NCI-H460 (cell line): ENCODE measurements at places on chromosomes 1 and 21.

DNA sequence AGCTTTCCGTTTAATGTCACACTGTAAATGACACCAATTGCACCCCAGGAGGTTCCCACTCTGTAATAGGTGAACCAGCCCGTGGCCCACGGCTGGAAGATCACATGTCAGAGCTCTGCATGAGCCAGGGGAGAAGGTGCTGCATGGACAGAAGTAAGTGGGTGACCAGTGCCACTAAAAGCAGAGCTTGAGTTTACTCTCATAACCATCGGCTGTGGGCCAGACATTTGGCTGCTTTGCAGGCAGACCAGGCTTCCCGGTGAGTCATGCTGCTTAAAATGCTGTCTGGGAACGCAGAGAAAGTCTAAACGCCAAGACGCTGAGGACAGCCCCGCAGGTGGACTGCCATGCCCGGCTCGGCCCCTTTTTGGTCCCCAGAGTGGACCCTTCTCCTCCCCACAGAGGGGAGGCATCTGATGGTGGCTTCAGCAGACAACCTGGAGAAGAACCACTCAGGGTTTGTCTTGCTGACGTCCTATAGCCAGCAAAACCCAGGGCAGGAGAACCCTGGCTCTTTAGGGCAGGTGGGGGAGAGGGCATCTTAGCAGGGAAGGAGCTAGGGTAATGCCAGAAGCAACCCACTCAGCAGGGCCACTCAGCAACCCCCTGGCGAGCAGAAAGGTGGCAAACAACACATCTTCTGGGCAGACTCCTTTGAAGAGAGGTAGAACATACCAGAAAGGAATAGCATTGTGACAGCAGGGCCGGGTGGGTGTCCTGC, 7.3 kb downstream of the KIAA2013 start:
- DNase-seq, result no peak

DNA sequence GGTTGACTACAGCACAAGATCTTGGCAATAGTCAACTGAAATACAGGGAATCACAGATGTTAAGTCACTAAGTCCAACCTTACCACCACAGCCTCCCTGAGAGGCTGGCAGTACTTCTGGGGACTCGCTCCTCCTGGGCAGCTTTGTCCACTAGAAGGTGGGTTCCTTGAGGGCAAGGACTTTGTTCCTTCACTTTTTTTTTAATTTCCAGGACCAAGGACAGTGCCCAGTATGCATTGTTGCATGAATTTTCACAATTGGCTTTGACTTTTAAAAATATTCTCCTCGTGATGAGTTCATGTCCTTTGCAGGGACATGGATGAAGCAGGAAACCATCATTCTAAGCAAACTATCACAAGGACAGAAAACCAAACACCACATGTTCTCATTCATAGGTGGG, 96.7 kb upstream of the IGSF21 start:
- no peak for DNase-seq

DNA sequence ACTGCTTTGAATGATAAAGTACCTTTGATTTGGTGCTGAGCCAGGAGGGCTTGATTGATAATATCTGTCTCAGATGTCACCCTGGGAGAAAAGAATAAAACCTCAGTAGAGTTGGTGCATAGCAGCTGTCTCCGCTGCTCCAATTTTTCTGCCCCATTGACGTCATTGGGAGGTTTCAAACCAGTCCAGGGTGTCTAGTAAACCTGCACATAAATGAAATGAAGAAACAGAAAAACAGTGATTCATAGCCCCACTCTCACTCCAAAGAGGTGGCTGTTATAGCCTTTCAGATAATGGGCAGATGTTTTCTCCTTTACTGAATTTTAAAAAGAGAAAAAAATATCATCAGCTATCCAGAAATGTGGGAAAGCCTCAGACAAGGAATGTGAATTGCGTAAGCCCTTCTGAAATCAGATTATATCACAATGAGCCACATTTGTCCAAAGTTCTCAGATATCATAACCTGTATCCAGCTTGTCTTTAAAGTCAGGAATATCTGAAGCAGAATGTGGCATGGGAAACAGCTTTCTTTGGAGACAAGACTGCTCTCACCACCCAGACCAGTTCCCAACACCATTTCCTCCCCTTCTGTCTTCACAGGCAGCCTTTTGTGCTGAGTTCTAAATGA, 351.3 kb upstream of the SGIP1 start:
- peak; percentile 87 for DNase-seq

GRCh38 chr1:67893126-67893495, 59.8 kb upstream of the GNG12 start:
- no peak for DNase-seq

DNA sequence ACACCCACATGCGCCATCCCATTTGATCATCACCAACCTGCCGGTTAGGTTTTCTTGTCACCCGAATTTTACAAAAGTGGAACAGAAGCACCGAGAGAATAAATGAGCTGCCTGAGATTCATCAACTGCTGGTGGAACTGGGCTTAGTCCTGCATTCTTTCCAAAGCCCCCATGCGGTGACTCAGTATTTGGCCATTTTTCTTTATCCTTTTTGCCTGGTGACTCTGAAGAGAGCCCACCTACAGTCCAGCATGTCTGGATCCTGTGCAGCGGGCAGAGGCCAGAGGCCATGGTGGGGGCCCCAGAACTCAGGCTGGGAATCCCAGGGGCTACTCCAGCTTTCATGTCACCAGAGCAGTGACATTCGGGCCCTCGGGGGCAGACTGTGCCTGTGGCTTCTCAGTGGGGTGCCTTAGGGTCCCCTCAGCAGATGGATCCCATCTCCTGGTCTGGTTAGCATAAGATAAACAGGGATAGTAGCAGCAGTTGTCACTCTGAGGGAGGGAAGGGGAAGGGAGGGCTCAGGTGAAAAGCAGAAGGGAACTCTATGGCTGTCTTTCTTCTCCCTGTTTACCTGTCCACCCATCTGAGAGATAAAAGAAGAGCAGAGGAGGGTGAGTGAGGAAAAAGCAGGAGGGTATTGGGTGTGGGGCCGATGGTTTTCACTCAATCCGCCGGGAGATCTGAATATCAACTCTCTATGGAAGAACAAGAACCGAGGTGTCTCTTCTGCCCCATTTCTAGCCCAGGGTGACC, 63.2 kb downstream of the KIF26B start:
- no peak for DNase-seq

- DNase-seq, result peak; percentile 52
Observed at GRCh38 chr1:107965110-107965991, at the start of gene VAV3. TSS of gene VAV3 (minus strand) at chr1:107965180. CDS start at chr1:107964869, 311 bp downstream.
